Ecto neural progenitor cell (in vitro differentiated cells): ENCODE measurements at places on chromosomes 3 and 15.

GRCh38 chr3:175493301-175493700 lies 634.2 kb downstream of the NAALADL2 start:
- DNase-seq = no peak

DNA sequence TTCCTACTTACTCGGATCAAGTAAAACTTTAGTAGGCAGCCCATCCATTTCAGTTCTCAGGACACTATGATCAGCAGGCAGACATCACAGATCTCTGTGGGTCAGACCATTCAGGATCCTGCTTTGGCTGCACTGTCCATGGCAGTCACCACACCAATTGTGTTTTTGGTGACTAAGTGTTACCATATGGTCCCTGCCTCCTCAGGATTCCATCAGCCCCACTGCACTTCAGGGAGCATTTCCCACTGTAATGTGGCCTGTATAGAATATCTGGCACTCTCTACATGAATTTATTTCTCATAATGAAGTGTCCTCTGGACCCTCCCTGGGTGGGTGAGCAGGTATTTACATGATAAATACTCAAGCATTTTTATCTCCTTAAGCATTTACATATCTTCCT lies 41.3 kb downstream of the ZNF445 start:
- DNase-seq = no peak

DNA sequence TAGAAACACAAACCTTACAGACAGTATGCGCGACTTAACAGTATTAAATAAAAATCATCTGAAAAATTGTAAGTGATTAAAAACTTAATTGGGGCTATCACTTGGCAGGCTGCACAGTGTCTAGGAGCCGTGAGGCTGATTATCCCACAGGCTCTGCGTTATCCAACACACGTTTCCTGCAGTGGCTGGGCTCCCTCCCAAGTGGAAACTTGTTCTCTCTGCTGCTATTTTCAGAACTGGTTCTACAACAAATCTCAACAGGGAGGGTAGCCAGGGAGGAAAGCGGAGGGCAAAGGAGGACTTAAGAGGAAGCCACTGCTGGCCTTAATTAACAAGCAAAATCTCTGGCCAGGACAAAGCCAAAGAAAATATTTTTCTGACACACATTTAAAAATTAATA lies 555.2 kb downstream of the MAGI1 start:
- no peak for DNase-seq

DNA sequence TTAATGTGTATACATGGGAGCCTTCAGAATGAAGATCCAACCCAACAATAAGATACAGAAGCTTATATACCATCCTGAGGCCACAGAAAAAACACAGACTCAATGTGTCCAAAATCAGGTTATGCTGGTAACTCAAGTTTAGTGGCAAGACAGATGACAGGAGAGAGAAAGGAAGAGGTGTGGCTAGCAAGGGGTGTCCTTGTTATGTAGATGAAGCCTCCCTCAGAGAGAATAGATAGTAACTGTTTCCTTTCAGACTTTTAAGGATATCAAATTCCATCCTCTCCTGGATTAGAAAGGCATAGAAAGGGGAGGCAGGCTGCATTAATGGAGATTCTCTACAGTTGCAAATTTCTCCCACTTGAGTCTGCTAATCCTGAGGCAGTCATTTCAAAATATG lies 447.4 kb downstream of the GABRB3 start:
- DNase-seq = no peak

GRCh38 chr15:61080221-61081026 lies 148.7 kb downstream of the RORA start:
- no peak for DNase-seq

GRCh38 chr3:62368705-62369475 lies 4.5 kb downstream of the FEZF2 start:
- DNase-seq = peak; percentile 72

GRCh38 chr15:88069561-88069960 lies 187.0 kb downstream of the NTRK3 start:
- no peak for DNase-seq

- no peak for DNase-seq
Measured at GRCh38 chr15:60363903-60364611, 33.7 kb downstream of the ANXA2 start.

GRCh38 chr3:121883507-121883906 lies 10.7 kb upstream of the SLC15A2 start:
- no peak for DNase-seq

GRCh38 chr3:70737666-70738290 lies 425.3 kb upstream of the MDFIC2 start:
- no peak for DNase-seq

- DNase-seq = no peak
Measured at GRCh38 chr15:71060983-71061382, 54.3 kb upstream of the THSD4 start.

- no peak for DNase-seq
Measured at GRCh38 chr3:123758081-123758564, 126.0 kb downstream of the MYLK start.

DNA sequence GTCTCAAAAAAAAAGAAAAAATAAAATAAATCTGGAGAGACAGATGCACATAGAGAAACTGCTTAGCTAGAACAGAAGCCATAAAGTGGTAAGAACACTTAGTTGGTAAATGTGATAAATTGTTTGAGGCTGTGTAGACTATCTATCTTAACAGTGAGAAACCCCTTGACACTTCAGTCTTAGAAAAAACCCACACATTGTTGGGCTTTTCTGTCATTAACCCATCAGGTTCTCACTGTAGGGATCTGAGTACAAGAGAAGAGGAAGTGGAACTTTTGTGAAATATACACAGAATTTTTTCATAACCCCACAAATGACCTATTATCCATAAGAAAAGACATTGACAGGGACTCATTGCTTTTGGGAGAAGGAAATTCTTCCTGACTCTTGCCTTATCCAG lies 24.4 kb downstream of the TP63 start:
- no peak for DNase-seq

DNA sequence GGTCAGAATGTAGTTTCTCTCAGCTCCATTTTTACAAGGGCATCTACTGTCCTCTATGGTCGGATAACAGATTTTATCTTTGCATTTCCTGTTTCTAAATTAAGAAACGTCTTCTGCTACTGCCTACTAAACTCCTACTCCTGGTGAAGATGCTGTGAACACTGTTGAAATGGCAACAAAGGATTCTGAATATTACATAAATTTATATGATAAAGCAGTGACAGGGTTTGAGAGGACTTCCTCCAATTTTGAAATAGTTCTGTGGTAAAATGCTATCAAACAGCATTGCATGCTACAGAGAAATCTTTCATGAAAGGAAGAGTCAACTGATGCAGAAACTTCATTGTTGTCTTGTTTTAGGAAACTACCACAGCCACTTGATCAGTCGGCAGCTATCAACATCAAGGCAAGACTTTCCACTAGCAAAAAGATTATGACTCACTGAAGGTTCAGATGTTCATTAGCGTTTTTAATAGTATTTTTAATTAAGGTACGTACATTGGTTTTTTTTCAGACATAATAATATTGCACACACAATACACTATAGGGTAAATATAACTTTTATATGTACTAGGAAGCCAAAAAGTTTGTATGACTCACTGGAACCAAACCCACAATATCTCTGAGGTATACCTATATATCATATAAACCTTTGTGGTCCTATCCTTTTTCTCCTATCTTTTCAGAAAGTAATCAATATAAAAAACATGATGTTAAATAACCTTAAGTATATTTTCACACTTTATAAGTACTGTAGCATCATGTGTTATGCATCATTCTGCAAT lies 156.1 kb downstream of the STAG1 start:
- no peak for DNase-seq

- peak; percentile 50 for DNase-seq
Measured at GRCh38 chr15:31300981-31301672, 25.5 kb upstream of the KLF13 start.

- no peak for DNase-seq
Measured at GRCh38 chr3:127750226-127751031, 71.9 kb downstream of the MGLL start.

DNA sequence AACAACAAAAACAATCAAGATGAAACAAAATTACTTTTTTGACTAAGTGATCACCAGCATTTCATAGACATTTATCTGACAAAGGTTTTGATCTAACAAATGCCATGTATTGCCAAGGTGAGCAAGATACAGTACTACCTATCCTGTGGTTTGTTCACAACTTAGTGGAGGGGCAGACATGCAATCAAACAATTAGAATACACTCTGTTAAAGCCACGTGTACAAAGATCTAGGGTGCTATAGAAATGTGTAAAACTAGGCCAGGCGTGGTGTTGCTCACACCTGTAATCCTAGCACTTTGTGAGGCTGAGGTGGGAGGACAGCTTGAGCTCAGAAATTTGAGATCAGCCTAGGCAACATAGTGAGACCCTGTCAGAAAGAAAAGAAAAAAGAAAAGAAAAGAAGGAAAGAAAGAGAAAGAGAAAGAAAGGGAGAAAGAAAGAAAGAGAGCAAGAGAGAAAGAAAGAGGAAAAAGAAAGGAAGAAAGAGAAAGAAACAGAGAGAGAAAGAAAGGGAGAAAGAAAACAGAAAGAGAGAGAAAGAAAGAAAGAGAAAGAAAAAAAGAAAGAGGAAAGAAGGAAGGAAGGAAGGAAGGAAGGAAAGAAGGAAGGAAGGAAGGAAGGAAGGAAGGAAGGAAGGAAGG lies 1.4 kb upstream of the TRIM69 start:
- no peak for DNase-seq

GRCh38 chr3:52779011-52779836 lies 1.8 kb downstream of the ITIH1 start:
- DNase-seq = no peak

- DNase-seq = no peak
Measured at GRCh38 chr3:19334120-19334519, 185.8 kb downstream of the KCNH8 start.

DNA sequence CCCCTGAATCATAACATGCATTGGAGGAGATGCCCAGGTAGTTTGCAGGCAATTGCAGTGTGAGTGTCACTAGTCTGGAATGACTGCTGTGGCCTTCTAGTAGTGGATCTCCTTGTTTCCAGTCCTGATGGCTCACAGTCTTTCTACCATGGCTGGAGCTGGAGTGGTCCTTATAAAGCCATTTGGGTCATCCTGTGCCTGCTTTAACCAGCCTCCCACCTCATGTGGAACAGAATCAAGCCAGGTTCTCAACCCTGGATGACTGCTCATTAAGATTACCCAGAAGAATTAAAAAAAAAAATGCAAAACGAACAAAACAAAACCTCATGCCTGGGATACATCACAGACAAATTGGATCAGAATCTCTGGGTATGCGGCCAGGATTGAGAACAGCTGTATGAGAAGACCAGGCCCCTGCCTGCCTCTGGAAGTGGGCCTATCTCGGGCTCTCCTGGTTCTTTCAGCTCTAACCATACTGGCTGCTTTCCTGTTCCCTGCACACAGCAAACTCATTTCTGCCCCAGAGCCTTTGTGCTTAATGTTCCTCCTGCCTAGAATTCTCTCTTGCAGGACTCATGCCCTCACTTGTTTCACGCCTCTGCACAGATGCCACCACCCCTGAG lies 96.4 kb downstream of the ITPR1 start:
- no peak for DNase-seq

- peak; percentile 53 for DNase-seq
Measured at GRCh38 chr3:124834723-124835718, 52.1 kb downstream of the ITGB5 start.

GRCh38 chr3:52194485-52195290 lies 3.3 kb upstream of the ALAS1 start:
- DNase-seq = no peak

- no peak for DNase-seq
Measured at GRCh38 chr3:72271923-72272322, 487.0 kb upstream of the PROK2 start.

DNA sequence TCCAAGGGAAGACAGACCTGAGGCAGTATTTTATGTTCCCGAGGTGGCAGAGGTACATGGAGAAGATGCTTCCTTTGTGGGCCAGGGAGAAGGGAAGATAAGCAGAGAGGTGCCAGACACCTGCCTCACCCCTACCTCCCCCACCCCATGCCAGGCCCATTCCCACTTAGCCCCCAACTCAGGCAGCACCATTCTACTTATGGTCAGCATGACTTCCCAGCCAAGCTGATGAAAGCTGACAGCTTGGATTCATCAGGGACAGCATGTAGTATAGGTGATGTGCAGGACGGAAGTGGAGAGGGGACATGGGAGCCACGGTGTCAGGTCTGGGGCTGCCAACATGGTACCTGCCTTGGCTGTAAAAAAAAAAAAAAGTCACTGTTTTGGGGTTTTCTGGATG lies 57.5 kb upstream of the CSPG4 start:
- no peak for DNase-seq

GRCh38 chr15:63663906-63664305 lies 66.7 kb downstream of the FBXL22 start:
- DNase-seq = no peak

GRCh38 chr3:100425316-100425715 lies 24.0 kb downstream of the LNP1 start:
- DNase-seq = no peak

DNA sequence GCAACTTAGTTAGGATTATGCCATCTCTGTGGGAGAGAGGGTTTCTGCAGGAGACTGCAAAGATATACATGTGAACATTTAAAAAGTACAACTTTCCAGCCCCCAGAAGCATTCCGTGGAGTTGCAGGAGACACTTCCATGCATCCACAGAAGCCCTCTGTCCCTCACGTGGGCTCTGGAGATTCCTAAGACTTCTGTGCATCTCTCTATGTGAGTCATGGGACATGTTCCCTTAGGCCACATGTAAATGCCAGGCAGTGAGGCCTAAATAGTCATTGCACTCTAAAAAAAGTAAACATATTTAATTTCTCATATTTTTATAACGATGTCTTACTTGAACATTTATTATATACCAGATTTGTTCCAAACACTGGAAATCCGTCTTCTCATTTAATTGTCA lies 126.5 kb upstream of the ROPN1 start:
- DNase-seq = no peak

DNA sequence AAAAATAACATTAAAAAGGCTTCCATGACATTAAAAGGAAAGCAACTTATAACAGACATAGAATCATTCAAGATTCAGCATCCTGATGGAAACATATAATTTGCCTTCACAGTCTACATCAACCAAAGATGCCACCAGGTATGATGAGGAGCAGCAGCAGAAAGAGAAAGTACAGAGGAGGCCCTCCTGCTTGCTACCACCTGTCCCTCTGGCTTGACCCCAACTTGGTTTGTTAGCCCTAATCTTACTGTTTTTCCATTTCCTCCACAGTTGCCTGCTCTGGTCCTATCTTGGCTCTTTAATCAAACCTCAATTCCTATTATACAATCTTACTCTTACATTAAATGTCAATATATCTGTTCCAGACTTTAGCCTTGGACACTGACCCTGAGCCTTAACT lies 171.3 kb downstream of the DPH6 start:
- DNase-seq = no peak

GRCh38 chr15:50876989-50877360 lies 31.5 kb upstream of the AP4E1 start:
- DNase-seq = peak; percentile 82

DNA sequence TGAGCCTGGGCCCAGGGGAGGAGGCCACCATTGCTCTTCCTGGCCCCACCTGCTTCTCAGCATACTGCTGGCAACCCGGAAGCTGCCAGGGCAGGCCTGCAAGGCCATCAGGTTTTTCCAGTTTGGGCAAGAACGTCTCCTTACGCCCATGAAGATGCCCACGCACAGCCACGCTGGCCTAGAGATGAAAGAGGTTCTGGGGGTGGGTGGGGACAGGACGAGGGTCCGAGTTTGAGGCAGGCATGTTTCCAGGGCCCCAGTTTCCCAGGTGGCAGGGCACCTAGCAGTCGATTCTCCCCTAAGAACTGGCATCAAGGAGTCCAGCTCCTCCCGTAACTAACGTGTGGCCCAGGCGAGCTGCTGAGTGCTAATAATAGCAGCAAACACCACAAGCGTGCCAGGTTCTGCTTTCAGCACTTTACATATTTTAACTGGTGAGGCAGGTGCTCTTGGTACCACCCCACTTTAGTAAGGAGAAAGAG lies 45.8 kb downstream of the ZNF710 start:
- no peak for DNase-seq
